HS-27A (cell line): ENCODE measurements at places on chromosomes 5 and 9.

GRCh38 chr5:37938076-37938852 is 98.4 kb upstream of the GDNF start:
- DNase-seq = no peak

DNA sequence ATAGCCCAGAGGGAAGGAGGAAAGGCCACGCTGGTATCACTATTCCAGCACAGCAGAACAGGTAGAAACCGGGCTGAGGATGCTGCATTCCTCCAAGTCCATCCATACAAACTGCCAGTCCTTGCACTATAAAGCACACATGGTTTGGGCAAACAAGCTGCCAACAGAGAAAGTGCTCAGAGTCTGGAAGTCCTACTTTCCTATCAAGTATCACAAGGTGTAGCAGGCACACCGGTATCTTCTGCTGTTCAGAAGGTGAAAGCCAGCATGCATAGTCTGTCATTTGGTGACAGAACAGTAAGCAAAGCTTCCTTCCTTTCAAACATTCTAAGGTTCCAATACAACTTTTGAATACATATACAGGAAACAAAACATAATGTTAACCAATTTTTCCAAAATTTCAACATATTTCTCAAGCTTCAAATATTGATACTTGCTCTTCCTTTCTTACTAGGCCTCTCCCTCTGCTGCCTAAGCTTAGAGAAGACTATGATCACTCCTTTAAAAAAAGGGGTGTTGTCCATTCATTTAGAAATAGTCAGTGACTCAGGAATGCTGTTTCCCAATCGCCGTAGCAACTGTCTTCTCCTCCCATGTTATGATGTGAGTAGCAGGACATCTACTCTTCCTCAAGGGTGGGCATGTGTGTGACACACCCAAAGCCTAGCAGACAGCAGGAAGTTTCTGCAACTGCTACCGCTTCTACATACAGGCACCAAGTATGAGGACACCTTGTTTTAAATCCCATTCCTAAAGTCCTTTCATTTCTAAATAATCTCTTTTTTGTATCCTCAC is 14.7 kb downstream of the DIAPH1 start:
- peak; percentile 45 for DNase-seq

- no peak for DNase-seq
Observed at GRCh38 chr5:10277773-10278630, 27.9 kb downstream of the CCT5 start.

- no peak for DNase-seq
Observed at GRCh38 chr5:81607693-81608092, 143.2 kb downstream of the SSBP2 start.

DNA sequence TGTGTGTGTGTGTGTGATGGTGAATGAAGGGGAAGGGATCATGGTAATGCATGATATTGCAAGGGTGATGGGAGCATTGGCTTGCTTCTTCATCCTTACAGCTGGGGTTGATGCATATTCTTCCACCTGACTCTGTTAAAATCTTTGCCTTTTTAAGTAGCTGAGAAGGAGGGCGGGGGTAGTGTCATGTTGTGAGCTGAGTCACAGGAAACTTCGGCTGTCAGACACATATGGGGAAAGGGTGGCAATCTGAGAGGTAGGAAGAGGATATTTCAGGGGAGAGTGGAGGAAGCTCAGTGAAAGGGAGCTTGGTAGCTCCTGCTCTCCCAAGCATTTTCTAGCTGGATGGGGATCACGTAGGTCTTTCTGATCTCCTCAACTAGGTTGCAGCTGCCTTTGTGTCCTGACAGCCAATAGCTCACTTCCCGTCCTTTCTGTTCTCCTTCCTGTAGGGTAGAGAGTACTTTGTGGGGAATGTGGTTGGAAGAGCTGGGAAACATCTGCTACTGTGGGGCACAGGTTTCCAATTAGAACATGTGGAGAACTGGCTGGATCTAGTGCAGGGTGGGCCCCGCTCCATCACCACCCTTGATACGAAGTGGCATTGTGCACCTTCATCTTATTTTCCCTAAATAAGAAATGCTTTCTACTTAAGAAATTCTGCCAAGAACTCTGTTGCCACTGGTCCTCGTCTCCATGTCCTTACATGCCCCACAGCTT is 18.1 kb upstream of the CLK4 start:
- no peak for DNase-seq
